ENCODE measurements at places on chromosomes 4 and X.

DNA sequence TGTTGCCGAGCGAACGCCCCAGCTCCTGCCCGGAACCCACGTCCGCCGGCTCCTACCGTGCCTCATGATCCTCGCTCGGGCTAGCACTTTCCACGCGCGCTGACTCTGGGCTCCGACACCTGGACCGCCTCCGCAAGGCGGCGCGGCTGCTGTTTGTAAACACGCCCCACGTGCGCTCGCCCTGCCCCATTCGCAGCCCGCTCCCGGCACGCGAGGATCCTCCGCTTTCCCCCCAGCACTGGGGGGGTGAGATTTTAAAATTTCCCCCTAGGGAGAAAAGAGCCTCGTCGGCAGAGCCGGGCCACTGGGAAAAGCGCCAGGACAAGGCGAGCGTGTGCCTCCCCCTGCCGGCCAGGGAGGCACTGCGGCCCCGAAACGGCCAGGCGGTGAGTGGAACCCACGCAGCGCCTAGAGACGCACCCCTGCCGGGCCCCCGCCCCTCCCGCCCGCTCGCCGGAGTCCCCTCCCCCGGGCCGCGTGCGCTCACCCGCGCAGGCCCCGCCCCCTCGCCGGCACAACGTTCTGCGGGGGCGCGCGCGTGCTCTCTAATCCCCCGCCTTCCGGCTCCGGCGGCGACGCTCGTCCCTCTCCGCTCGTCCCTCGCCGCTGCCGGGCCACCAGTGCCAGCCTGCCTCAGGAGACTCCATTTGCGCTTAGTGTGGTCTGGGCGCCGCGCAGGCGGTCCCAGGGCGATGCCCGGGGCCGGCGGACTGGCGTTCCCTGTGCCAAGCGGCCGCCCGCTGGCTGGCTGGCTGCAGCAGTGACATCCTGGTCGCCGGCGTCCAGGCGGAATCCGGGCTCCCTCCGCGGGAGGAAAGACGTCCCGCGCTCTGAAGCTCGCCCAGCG is at the start of gene TIGD2:
TIGD2 (plus strand) TSS at position 548 of the 847 bp plus-strand sequence. CDS start 1,442 bp downstream, outside the sequence.
- ATAC-seq: peak; percentile 98

GRCh38 chrX:106725931-106726330 is 570 bp upstream of the RNF128 start:
- ATAC-seq: no peak

DNA sequence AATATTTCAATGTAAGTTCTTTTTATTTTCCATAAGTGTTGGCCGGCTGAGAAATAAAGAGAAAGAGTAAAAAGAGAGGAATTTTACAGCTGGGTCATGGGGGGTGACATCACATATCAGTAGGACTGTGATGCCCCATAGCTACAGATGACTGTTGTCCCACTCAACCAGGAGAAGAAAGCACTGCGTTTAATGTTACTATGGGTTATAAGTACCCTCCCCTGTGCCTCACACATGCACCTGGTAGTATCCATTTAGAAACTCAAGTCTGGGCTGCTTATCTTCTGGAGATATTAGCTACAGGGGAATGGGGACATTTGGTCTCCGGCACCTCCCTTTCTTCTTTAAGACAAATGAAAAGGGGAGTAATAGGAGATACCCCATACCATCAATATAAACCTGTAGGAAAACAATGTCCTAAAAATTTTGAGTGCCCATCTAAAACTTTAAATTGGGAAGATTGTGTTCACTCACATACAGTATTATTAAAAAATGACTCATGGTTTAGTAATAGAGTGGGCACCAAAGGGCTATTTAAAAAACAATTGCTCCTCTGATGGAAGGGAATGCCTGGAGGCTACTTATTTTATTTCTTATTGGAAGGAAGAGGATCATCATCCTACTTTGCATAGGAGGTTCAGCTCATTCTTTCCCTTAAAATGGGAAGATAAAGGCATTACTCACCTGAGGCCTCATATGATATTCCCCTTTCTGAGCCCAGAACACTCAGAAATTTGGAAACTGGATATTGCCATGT is 18.2 kb downstream of the UGT2B11 start:
- ATAC-seq: no peak

- no peak for ATAC-seq
Observed at GRCh38 chr4:159444678-159445077, 341.8 kb downstream of the RAPGEF2 start.

DNA sequence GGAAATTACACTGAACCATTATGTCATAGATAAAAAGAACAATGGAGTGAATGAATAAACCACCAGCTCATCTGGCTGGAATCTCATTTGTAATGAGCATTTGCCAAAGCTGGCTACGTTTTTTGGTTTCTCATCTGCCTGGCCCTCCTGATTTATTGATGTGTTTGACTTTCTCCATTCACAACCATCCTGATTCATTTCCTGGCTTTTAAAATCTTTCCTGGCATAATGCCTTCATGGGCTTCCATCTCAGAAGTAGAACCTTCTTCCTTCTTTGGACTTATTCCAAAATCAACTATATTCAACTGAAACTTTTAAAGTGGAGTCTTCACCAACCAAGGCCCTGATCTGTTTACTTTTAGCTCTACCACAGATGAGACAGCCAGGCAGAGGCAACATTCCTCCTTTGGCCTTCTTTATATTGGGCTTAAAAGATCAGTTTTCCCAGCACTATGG is 36.0 kb upstream of the ARSJ start:
- ATAC-seq: peak; percentile 84

DNA sequence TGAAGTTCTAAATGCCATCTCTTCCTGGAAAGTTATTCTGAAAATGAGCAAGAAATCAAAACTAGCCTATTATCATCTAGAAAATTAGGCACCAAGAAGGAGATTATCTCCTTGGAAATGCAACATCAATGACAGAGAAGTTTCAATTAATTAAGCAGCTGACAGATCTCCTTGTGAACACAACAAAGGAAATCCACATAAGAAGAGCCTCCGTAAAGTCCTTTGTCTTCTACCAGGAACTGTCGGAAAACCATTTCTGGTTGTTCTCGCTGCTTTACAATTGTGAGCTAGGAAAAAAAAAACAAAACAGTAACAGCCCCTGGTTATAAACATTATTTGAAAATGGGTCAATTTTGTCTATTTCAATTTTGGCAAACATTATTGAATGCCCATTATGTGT is 38.2 kb downstream of the METTL14 start:
- no peak for ATAC-seq

DNA sequence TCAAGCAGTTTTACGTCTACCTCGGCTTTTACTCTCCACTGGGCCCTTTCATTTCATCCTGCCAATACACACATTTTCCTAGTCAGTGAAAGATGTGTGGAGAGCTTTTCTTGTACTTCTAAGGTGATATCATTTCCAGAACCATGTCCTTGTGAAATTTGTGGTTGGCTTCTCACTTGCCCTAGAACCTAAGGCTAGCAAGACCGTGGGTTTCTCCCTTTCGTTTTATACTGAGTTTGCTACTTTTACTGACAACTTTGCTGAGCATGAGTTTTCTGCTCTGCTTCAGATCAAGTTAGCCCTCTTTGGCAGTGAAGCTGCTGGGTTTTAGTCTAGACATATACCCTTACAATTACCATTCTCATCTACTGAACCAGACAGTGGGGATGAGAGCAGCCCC is 95.7 kb upstream of the FRMPD4 start:
- no peak for ATAC-seq

- ATAC-seq: no peak
Observed at GRCh38 chr4:136505020-136505419, 1027.3 kb downstream of the PCDH18 start.

GRCh38 chr4:58275856-58276255 is 1165.7 kb upstream of the IGFBP7 start:
- no peak for ATAC-seq
